ENCODE measurements at places on chromosomes 2 and 18. TPM values are rescaled to one million over a fixed set of nuclear protein-coding genes. Genes with fewer than 3 reads are reported as not detected.

DNA sequence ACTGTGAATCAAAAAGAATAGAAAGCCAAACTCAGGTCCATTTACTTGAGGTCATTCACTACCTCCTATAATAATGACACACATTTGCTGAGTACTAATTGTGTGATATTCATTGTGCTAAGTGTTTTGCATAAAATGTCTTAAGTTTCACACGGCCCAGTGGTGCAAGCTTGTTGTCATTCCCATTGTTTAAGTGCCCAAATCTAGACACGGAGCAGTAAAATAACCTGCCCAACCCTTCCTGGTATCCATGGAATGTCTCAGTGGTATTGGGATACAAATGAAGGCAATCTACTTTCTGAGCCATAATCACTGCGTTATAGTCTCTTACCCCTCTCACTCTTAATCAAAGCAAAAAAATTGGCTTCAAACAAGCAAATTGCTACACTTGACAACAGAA, 233.3 kb downstream of the NCKAP5 start:
- no peak for DNase-seq

- no peak for DNase-seq
Observed at GRCh38 chr2:132517386-132517785, 100.8 kb downstream of the GPR39 start.

- DNase-seq: no peak
Observed at GRCh38 chr2:180017784-180018183, 10.7 kb upstream of the CWC22 start.

GRCh38 chr2:144796164-144796563, 276.2 kb upstream of the ZEB2 start:
- DNase-seq: no peak

- DNase-seq: no peak
Observed at GRCh38 chr2:111116843-111117597, 3.7 kb upstream of the BCL2L11 start.

- DNase-seq: no peak
Observed at GRCh38 chr2:100682536-100682935, 119.7 kb downstream of the PDCL3 start.

DNA sequence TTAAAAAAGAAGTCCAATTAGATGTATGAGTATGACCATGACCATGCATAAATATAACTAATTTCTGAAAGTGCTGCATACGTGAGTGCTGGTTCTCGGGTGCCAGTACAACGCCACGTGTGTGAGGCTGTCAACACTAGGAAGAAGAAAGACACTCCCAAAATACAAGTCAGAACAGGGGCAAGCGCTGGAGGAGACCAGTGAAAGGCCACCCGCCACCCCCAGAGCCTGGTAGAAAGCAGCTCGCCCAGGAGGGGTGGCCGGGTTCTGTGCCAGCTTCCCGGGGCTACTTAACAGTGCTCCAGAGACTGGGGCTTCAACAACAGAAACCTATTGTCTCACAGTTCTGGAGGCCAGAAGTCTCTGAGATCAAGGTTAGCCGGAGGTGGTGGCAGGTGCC, 147.6 kb downstream of the RTP5 start:
- no peak for DNase-seq

DNA sequence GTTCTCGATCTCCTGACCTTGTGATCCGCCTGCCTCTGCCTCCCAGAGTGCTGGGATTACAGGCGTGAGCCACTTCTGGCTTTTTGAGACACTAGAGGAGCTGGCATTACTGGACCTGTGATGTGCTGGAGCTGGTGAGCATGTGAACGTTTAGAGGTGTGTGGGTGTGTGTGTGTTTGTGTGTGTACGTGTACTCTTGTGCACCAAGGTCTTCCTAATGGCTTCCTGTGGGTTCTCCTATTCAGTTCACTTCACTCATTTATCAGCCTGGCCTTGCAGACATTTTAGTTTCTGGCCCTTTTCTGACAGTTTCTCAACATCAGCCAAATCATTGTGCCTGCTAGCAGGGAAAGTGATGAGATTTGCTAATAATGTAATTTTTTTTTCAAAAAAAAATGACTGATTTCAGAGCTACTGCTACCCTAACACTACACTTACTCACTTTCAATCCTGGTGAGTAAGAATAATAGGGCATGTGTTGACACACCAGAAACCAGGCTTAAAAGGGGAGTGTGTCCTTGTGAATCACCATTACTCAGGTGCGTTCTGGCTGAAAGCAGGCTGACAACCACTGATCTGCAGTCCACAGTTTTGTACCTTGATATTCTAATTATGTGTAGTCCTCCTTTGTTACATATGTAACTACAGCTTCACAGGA, 41.0 kb upstream of the ACTR3 start:
- DNase-seq: no peak

DNA sequence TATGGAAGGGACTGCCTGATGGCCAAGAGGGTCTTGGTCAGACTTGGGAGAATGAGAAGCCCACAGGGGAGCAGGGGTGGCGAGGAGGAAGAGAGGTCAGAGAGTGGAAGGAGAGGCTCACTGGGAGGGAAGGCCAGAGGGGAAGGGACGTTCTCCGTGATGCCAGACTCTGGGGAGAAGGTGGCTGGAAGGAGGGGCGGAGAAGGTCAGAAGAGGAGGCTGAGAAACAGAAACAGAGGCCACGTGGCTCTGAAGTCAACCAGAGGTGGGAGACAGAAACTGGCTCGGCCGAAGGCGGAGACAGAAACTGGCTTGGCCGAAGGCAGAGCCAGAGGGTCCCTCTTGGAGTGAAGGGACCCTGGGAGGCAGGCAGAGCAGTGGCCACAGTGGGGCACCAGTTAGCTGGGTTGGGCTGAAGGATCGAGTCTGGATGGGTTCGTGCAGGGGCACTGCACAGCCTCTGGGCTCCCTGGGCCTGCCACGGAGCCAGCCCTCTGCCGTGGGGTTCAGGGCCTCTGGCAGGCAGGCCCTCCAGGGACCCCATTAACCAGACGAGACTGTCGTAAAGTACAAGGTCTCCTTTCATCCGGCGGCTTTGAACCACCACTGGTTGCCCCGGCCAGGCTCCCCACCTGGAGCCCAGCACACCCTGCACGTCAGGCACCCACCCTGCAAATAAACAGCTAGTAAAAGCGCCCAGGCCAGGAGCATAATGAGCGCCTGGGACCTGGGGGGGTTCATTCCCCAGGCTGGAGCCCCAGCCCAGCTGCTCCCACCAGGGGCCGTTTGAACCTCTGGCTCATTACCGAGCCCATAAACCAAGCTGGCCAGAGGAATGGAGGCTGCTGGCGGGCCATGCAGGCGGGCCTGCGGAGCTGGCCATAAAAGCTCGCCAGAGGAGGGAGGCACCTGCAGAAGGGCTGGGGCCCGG, 218.8 kb downstream of the DYSF start:
- DNase-seq: no peak

The ITGA4 gene
- 27.0 TPM for total RNA-seq

- no peak for DNase-seq
Observed at GRCh38 chr2:232421189-232421785, 14.6 kb downstream of the ALPG start.

The RNF125 gene
- total RNA-seq: 1.6 TPM

DNA sequence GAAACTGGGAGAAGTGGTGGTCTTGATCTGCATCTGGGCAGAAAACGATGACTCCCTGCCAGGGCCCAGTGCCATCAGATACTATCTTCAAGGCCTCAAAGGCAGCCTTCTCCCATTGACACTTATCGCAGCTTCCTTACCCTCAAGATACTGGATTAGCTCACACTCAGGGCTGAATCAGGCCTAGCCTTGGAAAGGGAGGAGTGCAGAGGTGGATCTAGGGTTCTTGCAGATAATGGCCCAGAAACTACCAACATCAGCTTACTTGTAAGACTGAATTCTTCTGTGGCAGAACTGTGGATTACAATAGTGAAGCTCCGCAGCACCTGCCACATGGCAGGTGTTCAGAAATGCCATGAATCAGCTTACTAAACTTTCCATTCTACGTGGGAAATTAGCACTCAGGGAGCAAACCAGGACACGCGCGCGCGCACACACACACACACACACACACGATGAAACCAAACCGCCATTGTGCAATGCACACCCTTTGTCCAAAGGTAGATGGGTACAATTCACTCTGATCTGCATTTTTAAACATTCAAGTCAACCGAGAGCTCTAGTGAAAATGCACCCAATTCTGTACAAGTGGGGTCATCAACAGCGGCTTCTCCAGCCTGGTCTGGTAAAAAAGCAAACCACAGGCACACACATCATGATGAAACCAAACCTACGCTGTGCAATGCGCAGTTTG, 26.3 kb upstream of the TMEM182 start:
- no peak for DNase-seq

The COX5B gene
- total RNA-seq: 376 TPM

- DNase-seq: no peak
Observed at GRCh38 chr2:26345283-26345544, 729 bp upstream of the SELENOI start.

The HNMT gene
- total RNA-seq: 1.4 TPM

The MAP4K3 gene
- total RNA-seq: 20.4 TPM

GRCh38 chr18:3114026-3114425, 101.1 kb upstream of the LPIN2 start:
- DNase-seq: no peak

DNA sequence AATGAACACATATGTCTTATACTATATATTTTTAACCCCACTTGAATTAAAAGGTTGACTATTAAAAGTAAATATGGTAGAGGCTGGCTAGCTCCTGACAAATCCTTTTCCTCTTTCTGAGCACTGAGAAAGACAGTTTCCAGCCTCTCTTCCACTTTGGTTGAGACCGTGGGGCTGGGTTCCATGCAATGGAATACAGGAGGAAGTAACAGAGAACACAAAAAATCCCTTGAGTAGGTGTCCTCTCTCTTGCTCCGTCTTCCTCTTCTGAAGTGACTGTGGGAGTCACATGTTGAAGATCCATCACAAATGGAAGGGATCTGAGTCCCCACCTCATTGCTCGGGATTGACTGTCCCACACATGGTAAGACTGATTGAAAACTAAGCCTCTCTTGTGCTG, 36.6 kb upstream of the SIGLEC15 start:
- no peak for DNase-seq
